CD4-positive, alpha-beta T cell treated with Interleukin-6 at 100 ng/mL for 8 hours (primary cell): ENCODE measurements at places on chromosomes 13 and 19.

DNA sequence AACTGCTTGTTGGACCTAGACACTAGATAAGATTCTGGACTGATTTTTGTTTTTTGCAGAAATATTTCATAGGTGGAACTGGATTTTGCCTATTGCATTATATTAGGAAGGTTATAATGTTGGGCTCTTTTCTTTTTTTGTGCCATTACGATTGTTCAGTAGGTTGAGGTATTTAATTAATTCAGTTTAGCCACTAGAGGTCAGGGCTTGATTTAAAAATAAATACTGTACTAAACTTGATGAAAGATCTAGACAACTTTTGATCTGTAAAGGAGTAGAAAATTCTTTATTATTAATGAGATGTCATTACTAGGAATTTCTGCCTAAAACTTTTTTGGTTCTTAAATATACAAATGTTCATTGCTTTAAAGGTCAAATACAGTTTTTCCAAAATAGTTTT is 15.2 kb upstream of the SUPT20H start:
- no peak for DNase-seq

DNA sequence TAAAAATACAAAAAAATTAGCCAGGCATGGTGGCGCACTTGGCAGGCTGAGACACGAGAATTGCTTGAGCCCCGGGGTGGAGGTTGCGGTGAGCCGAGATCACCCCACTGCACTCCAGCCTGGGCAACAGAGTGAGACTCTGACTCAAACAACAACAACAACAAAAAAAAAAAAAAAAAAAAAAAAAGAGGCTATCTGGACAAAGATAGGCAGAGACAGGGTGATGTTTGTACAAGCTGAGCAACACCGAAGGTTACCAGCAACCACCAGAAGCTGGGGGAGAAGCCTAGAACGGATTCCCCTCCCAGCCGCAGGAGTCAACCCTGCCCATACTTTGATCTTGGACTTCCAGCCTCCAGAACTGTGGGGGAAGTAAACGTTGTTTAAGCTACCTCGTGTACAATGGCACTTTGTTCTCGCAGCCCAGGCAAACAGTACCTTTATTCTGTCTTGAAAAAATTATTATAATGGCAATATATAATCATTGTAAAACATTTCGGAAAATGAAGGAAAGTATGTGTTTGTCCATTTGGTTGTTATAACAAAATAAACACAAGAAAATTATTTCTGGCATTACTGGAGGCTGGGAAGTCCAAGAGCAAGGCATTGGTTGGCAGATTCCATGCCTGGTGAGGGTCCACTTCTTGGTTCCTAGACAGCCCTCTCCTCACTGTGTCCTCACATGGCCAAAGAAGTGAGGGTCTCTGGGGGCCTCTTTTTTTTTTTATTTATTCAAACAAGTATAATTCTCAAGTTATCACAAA is 39.8 kb upstream of the LATS2 start:
- no peak for DNase-seq

GRCh38 chr19:40147693-40148347 is 43.4 kb upstream of the MAP3K10 start:
- DNase-seq, result peak; percentile 6

GRCh38 chr19:18000915-18001776 is 6.8 kb upstream of the ARRDC2 start:
- peak; percentile 91 for DNase-seq

DNA sequence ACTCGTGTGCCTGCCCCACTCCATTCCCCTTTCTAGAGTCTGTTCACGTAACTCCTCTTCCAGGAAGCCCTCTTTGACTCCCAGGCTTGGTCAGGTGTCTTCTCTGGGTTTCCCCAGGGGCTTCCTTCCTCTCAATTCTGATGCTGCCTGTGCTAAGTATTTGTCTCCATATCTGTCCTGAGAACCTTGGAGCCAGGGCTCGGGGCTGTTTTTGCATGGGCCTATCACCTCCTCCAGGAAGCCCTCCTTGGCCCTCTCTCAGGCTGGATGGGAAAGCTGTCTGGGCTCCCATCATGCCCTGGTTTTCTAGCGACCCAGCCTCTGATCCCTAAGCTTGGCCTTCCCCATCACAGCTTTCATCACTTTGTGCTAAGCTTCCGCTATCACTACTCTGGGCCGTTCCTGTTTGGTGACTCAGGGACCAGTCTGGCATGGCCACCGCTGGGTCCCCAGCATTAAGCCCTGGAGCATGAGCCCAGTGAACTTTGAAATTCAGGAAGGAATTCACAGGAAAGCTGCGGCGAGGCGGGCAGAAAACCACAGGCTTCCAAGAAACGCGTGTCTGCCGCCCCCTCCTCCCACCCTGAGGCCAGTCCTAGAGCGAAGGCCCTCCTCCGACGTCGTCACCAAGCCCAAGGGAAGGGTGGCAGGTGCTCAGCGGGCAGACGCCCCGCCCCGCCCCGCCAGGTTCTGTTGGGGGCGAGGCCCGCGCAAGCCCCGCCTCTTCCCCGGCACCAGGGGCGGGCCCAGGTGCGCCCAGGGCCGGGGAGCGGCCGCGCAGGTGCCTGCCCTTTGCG is 486 bp upstream of the SPINT2 start:
- DNase-seq, result peak; percentile 83
